ENCODE measurements at places on chromosomes 5 and 9. TPM values are rescaled to one million over a fixed set of nuclear protein-coding genes. Genes with fewer than 3 reads are reported as not detected.
A peak's percentile ranks its signal among the peaks of the same experiment; 100 is the strongest.

GRCh38 chr5:43348207-43348606 lies 35.0 kb upstream of the HMGCS1 start:
- DNase-seq, result no peak

Gene ANKRD20A1
- total RNA-seq, result 3.1 TPM

Gene NR6A1
- 1.7 TPM for total RNA-seq

DNA sequence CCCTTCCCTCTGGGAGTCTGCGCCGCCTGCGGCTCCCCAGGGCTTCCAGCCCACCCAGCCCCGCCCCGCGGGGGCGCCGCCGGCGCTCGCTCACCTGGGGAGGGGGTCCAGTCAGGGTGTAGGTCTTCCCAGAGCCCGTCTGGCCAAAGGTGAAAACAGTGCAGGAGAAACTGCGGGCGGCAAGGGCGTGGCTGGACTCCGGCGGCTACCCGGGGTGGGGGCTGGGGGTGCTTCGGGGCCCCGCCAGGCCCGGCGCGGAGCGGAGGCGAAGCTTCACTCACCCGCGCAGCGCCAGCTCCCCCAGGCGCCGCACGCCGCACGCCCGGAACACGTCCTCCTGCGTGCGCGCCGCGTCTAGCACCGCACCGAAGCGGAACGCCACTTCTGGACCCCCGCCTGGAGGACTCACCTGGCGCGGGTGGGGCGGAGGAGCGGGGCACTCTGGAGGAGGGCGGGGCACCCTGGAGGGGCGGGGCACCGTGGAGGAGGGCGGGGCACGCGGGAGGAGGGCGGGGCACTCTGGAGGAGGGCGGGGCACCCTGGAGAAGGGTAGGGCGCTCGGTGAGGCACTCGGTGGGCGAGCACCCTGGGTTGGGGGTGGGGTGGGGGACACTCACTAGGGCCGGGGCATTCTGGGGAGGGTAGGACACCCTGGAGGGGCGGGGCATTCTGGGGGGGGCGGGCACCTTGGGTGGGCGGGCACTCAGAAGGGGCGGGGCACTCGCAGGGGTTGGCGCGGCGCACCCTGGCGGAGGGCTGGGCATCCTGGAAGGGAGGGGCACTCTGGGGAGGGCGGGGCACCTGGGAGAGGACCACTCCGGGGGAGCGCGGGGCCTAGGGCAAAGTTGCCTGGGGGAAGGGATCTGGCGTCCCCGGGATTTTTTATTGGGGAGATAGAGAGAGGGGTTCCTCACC lies 814 bp downstream of the KIF12 start:
- DNase-seq, result no peak

DNA sequence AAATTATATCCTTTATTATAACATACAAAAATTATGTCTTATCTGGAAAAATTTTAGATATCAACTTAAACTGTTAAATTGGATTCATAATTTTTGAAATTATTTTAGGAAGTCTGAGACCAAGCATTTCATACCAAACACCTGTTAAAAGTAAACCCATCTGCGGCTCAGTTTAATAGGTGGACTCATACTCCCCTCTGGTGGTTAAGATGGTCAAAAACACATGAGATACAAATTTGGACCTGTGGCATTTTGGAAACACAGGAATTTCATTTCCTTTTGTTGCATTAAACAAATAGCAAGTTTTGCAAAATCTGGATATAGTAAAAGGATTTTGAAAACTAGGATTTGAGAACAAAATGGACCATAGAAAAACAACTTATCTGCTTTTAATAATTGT lies 53.7 kb downstream of the RGMB start:
- DNase-seq, result no peak

Gene ORM2
- total RNA-seq, result not detected

GRCh38 chr9:801399-802071 lies 40.0 kb upstream of the DMRT1 start:
- DNase-seq, result no peak

GRCh38 chr5:168482361-168482760 lies 3.9 kb upstream of the RARS1 start:
- no peak for DNase-seq

Gene BAAT
- not detected for total RNA-seq

Gene SPINK6
- not detected for total RNA-seq

Gene SURF2
- 23.8 TPM for total RNA-seq

Gene BTNL3
- total RNA-seq, result not detected

Gene GCNT4
- 1.5 TPM for total RNA-seq

Gene PRSS3
- not detected for total RNA-seq

Gene CCL21
- total RNA-seq, result 7.5 TPM

Gene SLC1A1
- total RNA-seq, result 8.5 TPM

DNA sequence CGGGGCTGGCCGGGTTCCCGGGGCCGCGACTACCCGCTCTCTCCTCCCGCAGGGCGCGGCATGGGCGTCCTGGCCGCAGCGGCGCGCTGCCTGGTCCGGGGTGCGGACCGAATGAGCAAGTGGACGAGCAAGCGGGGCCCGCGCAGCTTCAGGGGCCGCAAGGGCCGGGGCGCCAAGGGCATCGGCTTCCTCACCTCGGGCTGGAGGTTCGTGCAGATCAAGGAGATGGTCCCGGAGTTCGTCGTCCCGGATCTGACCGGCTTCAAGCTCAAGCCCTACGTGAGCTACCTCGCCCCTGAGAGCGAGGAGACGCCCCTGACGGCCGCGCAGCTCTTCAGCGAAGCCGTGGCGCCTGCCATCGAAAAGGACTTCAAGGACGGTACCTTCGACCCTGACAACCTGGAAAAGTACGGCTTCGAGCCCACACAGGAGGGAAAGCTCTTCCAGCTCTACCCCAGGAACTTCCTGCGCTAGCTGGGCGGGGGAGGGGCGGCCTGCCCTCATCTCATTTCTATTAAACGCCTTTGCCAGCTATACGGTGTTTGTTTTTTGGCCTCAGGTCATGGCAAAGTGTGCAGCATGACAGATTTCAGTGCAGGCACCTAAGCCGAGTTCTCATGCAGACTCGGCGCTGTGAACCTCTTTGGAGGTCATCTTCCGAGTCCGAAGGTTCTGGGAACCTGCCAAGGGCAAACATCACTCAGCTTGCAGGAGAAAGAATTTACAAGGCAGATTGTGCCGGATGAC lies 516 bp downstream of the MRPL41 start:
- no peak for DNase-seq

GRCh38 chr5:44933686-44934085 lies 124.9 kb downstream of the MRPS30 start:
- DNase-seq, result no peak

- DNase-seq, result no peak
These were observed 173.6 kb downstream of the NR2F1-AS1 start for GRCh38 chr5:93407454-93407853.

- DNase-seq, result no peak
These were observed 63.0 kb downstream of the NR6A1 start for GRCh38 chr9:124708074-124708473.

DNA sequence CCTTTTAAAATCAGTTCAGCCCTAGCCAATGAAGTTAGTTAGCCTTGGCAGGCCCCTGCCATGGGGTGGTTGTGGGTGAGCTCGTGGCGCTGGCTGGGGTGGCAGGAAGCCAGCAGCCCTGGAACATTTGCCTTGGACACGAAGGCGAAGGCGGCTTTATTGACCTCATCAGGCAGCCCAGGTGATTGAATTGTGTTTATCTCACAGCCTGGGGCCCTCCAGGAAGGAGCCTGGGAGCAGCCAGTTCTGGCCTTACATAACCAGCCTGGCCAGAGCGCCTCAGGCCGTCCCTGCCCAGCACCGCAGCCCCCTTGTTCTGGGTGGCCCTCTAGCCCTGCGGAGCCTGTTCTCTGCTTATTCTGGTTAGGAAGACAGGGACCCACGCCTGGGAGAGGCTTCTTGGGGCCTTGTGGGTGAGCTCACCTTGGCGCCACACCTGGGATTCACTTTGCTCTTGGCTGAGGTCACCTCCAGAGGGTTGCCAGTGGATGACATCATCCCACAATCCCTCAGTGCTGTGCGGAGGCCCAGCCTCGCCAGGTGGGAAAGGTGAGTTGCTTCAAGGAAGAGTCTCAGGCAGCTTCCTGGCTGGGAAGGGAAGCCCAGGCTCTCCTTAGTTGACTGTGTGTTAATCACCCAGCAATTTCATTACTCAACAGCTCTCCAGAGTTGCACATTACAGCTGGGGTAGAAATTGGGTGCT lies 54.4 kb upstream of the RPL26L1 start:
- DNase-seq, result peak; percentile 54

DNA sequence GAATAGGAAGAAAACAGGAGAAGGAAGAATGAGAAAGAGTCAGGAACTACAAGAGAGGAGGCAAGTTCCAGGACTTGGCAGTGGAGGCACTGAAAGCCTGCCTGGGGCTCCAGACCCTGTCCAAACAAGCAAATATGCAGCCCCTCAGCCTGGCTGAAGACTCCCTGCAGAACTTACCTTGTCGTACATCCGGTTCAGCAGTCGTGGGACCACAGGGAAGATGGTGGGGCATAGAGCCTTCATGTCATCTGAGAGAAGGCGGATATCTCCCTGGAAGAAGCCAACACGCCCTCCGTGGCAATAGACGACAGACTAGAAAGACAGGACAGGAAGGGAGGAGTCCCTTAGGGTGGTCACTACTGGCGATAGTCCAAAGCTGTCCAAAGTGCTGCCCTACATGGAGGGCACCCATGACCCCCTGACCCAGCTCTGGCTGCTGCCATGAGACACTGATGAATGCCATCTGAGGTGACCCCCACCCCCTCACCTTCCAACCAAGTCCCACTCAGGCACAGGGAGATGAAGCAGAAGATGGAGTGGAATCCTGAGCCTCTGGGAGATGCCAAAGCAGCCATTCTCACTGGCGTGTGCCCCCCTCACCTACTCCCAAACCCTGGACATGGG lies 27.7 kb upstream of the MEIKIN start:
- no peak for DNase-seq

Gene GABRA6
- not detected for total RNA-seq

Gene WNK2
- total RNA-seq, result 10.8 TPM

DNA sequence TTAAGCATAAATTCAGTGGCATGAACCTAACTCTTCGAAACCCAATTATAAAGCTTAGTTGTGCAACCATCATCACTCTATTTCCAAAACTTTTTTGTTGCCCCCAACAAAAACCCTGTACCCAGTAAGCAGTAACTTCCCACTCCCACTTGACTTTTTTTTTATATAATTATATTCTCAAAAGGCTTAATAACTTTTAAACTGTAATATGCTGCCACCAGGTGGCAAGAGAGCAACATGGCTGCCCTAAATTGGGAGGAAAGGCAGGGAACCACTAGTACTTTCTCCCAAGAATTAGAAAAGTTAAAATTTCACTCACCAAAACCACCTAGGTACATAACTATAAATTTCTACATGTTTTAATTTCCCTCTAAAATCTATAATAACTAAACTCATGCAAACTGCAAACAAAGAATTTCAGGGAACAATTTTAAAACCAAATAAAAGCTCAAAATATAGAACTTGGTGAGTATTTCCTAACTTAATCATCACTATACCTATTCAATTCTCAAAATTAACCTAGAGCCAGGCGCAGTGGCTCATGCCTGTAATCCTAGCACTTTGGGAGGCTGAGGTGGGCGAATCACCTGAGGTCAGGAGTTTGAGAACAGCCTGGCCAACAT lies 50.2 kb upstream of the RNF38 start:
- peak; percentile 47 for DNase-seq

GRCh38 chr5:151569132-151570046 lies 21.7 kb downstream of the FAT2 start:
- no peak for DNase-seq

DNA sequence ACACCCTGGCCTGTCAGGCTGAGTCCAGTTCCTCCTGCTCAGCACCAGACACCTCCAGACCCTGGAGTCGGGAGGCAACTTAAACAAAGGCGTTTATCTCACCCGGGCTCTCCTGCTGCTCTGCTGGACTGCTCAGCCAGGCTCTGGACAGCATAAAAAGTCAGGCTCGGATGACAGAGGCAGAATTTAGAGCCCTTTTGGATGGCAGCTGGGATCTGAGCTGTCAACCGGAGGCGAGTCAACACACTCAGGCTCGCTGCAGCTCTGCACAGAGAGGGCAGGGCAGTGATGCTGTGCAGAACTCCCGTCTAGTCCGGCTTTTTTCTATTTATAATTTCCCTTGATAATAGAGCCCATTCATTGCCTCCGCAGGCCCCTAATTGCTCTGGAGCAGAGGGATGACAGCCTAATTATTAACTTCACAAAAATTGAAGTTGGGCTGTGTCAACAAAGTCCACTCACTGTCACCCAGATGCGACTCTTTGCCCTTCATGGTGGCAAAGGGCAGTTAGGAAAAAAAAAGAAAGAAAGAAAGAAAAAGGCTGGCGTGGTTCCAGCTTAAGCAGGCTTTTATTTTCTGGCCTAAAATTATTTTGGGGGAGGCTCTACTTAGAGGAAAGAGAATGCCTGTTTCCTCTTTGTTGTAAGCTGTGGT lies 37.6 kb downstream of the STC2 start:
- DNase-seq, result no peak

DNA sequence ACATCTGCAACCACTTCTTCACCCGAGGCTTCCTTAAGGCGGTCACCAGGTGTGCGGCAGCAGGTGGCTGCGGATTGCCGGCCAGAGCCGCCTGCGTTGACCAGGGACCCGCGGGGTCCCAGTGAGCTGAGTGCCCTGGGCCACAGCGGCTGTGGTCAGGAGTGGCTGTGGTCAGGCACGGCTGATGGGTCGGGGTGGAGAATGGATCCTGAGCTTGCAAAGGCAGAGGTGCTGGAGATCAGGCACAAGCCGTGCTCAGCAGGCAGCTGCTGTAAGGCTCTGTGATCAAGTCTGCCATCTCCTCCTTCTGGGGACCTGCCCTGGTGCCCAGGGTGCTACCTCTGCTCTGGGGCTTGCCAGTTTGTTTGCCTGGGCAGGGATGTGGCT lies 2.1 kb downstream of the UAP1L1 start:
- no peak for DNase-seq

- DNase-seq, result no peak
These were observed 96.8 kb downstream of the ANKRD18B start for GRCh38 chr9:33620738-33621439.

GRCh38 chr5:34775886-34776285 lies 63.1 kb upstream of the TTC23L start:
- no peak for DNase-seq

- DNase-seq, result no peak
These were observed 25.2 kb downstream of the COL5A1 start for GRCh38 chr9:134666831-134667230.

DNA sequence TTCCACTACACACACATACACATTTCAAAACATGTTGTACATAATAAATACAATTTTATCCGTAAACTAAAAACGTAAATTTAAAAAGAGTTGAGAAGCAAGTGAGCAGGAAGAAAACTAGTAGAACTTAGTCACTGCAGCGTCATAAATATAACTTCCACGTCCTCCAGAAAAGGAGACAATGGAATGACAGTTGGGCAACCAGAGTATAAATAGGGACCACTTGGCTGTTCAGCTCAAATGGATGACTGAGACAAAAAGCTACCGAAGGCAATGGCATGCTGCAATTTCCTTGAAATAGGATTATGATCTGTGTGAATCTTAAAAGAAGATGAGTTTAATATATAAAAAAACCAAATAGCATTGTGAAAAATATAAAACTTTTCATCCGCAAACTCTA lies 438.5 kb upstream of the RGMB start:
- no peak for DNase-seq

- no peak for DNase-seq
These were observed 87.3 kb upstream of the ADAMTS2 start for GRCh38 chr5:179432547-179432946.

Gene C5
- total RNA-seq, result 25.3 TPM

GRCh38 chr5:151771259-151772028 lies at the start of gene G3BP1:
TSS of gene G3BP1 (plus strand) at chr5:151771954. CDS start at chr5:151786621, 14,667 bp downstream.
- peak; percentile 100 for DNase-seq
